ENCODE measurements at places on chromosomes 3 and 15.

- DNase-seq, result no peak
Observed at GRCh38 chr3:108209579-108209978, 12.6 kb downstream of the IFT57 start.

DNA sequence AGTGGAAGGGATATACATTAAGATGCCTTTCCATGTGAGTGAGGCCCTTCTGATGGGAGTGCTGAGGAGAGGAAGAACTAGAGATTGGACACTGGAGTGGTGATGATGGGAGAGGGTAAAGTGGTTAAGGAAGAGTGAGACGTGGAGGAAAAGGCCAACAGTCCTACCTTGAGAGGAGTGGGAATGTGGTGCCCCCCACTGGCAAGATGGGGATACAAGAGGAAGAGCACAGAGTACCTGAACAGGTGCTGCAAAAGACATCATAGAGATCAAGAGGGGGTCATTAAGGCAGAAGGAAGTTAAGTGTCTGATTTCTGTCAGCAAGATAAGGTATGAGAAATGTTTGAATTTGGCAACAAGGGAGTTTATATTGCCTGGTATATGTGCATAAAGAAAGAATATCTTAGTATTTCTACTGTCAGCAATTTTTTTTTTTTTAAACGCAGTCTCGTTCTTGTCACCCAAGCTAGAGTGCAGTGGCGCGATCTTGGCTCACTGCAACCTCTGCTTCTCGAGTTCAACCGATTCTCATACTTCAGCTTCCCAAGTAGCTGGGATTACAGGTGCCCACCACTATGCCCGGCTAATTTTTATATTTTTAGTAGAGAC, 34.0 kb downstream of the ARIH2 start:
- no peak for DNase-seq

DNA sequence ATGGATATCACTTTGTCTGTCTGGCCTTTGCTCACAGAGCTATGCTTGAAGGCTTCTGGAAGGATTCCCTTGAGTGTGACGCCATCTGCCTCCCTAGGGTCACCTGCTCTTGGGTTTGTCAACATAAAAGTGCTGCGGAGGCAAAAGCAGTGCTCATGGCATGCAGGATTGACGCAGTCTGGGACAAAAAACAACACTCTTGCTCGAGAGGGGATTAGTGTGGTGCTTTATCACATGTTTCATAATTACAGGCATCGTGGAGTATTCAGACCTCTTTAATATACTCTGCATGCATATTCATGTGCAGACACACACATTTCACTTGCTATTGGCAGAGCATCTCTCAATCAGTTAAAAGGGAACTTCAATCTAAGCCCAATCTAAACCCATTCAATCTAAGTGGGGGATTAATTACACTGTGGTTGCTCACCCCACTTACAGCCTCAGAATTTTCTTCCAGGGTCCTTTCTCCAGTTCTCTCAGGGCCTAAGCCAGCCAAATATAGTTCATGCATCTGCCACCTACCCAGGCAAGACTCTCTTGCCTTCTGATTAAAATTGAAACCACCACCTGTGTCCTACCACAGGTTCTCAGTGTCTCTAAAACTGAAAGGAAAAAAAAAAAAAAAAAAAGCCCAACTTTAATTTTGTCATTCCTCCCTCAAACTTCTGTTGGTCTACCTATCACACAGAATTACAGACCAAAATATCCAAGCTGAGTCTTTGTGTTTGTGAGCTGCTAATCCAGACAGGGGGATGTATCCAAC, 75.6 kb downstream of the BFSP2 start:
- DNase-seq, result no peak

- no peak for DNase-seq
Observed at GRCh38 chr15:101017093-101017754, 98.1 kb downstream of the LRRK1 start.

GRCh38 chr15:35633677-35634076, 87.7 kb upstream of the DPH6 start:
- DNase-seq, result no peak

- no peak for DNase-seq
Observed at GRCh38 chr15:93047621-93048425, 41.2 kb downstream of the RGMA start.

- DNase-seq, result no peak
Observed at GRCh38 chr3:160180581-160181216, 44.5 kb upstream of the C3orf80 start.

- DNase-seq, result no peak
Observed at GRCh38 chr15:49815950-49816349, 195.1 kb downstream of the DTWD1 start.

GRCh38 chr15:70664494-70664893, 98.9 kb downstream of the UACA start:
- no peak for DNase-seq

- DNase-seq, result no peak
Observed at GRCh38 chr3:66276705-66277274, 56.0 kb downstream of the SLC25A26 start.

- no peak for DNase-seq
Observed at GRCh38 chr3:120780977-120781376, 38.4 kb downstream of the GTF2E1 start.

GRCh38 chr3:106839576-106840280, 537.5 kb upstream of the CCDC54 start:
- no peak for DNase-seq

DNA sequence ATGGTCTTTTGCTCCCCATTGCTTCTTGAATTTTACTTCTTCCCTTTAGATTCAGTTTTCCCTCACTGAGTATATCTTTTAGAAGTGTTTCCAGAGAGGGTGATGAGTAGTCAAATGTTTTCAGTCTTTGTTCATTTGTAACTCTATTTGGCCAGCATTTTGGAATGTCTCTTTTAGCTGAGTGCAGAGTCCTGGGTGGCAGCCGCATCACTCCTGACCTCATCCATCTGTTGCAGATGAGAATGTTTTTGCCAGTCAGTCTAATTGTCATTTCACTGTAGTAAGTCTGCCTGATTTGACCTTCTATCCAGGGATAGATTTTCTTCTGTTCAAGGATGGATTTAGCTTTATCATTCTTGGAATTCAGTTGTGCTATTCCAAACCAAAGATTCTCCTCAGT, 7.3 kb downstream of the SRPRB start:
- no peak for DNase-seq

GRCh38 chr3:133477487-133477886, 77.6 kb downstream of the BFSP2 start:
- no peak for DNase-seq

- no peak for DNase-seq
Observed at GRCh38 chr3:16374047-16374934, 109.3 kb downstream of the OXNAD1 start.

- DNase-seq, result peak; percentile 87
Observed at GRCh38 chr15:90062462-90062932, 39.8 kb downstream of the IDH2 start.

- DNase-seq, result no peak
Observed at GRCh38 chr15:45586125-45586524, 1.1 kb upstream of the BLOC1S6 start.

- no peak for DNase-seq
Observed at GRCh38 chr15:29021857-29022256, 136.1 kb downstream of the APBA2 start.

- DNase-seq, result peak; percentile 74
Observed at GRCh38 chr15:42919799-42920518, 619 bp downstream of the TTBK2 start.

GRCh38 chr15:79923079-79923514, 26.3 kb upstream of the MTHFS start:
- DNase-seq, result peak; percentile 91

DNA sequence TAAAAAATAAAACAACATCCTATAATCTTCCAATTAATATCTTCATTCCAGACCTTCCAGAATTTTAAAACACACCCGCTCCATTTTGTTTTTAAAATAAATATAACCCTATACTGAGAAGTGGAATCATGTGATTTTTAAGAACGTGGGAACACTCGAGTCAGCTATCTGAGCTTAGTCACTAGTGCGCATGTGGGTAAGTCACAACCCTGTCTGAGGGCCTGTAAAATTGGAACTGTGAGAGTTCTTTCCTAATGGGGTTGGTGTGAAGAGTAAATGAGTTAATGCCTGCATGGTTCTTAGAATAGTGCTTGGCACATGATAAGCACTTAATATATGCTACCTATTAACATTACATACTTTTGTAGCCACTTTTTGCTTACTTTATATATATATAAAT, 19.9 kb upstream of the POLR2M start:
- no peak for DNase-seq

GRCh38 chr3:63513791-63514190, 138.7 kb upstream of the SNTN start:
- no peak for DNase-seq

DNA sequence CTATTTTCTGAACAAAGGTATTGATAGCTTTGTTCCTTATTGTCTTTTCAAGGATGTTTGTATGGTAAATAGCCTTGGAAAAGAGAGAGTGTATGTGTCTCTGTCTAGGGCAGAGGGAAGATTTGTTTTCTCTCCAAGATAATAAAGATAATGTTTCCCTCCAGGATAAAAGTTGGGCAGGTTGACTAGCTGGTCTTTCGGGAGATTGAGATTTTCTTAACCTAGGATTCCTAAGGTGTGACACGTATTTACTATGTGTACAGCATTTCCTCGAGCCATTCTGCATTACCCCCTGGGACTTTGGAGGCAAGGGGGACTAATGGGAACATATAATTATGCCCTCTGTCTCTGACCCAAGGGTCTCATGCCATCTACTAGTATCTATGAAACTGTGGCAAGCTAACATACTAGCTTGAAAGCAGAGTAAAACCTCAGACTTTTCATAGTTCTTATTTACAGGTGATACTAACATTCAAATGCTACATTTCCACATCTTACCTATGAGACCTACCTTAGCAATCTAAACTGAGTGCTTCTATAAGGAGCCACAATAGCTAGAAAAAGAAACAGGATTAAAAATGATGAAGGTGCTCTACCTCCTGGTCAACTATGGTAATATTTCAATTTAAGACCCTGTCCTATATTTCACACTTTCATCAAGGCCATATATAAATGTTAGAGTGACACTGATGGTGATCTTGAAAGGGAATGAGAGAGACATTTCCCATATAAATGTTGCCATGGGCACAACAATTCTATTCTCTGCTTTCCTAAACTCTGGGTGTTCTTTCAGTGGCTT, 252.9 kb upstream of the CBLB start:
- DNase-seq, result no peak

DNA sequence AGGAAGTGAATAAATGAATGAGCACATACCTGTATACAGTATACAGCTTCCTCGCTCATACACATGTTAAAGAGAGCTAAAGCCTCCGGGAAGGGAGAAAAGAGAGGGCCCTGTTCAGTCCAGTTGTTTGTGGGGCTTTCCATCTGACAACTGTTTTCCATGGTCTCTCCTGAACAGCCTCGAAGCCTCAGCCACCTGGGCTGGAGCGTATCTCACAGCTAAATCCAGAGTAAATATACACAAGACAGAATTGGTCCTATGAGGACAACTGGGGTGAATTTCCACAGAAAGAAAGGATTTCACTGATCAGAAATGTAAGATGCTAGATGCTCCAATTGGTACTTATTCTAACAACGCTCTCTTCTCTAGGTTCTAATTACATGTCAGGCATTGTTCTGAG, 103.5 kb downstream of the LIPC start:
- no peak for DNase-seq

DNA sequence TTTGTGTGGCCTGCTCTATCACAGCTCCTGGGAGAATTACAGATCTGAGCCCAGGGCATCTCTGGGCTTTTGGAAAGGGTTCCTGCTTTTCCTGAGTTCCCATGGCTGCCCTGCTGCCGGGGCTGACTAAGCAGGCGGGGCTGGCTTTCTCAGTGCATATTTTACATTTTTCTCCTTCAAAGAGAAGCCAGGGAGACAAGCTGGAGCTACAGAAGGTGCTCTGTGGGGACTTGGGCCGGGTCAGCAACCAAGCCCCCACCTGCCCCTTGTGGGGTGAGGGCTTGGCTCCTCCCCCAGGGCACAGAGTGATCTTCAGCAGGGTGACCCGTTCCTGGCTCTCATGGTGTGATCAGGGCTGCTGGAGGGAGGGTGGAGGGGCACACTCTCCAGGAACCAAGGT, 17.4 kb downstream of the ABTB1 start:
- DNase-seq, result no peak

GRCh38 chr15:81106560-81106959, 27.5 kb upstream of the CFAP161 start:
- no peak for DNase-seq

- no peak for DNase-seq
Observed at GRCh38 chr3:4425707-4426106, 41.4 kb downstream of the SUMF1 start.

DNA sequence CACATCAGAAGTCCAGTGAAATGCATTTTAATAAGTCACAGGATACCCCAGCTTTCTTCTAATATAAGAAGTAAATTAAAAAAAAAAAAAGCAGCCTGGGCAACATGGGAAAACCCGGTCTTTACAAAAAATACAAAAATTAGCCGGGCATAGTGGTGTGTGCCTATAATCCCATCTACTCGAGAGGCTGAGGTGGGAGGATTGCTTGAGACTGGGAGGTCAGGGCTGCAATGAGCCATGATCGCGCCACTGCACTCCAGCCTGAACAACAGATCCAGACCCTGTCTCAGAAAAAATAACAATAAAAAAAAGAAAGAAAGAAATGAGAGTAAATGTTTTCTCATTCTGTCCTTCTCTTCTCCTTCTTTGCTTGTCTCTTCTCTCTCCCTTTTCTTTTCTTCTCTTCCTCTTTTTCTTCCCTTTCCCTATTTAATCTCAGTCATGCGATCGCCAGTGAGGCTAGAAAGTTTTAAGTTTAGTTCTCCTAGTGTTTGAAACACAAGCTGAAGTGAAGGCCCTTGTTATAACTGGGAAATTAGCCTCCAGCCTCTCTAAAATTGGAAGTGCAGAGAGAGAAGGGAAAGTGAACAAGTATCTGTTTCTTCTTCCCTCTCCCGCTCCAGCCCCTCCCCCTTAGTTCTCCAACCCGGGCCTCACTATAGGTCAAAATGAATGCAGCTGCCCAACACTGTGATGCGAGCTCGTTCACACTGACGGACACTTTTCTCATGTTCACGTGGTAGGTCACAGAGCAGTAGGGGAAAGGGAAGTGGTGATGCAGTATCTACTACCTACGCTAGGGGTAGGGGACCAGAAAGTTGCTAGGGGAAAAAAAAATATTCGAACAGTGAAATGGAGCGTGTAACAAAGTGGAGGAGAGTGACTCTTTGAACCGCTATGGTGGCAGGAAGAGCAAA, 23.5 kb upstream of the TSC22D2 start:
- peak; percentile 69 for DNase-seq

DNA sequence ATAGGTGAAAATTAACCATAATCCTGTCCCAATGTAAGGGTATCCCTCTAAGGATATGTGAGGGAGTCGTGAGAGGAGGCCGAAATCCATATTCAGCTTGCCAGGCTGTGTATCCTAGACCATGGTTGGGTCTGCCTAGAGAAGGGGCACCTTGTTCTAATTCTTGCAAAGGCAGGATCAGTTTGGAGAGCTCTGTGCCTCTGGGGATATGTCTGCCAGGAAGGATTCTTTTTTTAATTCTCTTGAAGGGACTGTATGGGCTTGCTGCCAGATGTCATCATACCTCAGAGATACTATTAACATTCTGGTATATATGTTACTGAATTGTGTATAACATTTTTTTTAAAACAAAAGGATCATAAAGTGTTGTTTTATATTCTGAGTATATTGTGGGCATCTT, 2.4 kb downstream of the ATP1B3 start:
- no peak for DNase-seq

Data from upper lobe of right lung (tissue), 1 donor.